ENCODE measurements at places on chromosomes 3 and 15. TPM values are rescaled to one million over a fixed set of nuclear protein-coding genes. Genes with fewer than 3 reads are reported as not detected.

DNA sequence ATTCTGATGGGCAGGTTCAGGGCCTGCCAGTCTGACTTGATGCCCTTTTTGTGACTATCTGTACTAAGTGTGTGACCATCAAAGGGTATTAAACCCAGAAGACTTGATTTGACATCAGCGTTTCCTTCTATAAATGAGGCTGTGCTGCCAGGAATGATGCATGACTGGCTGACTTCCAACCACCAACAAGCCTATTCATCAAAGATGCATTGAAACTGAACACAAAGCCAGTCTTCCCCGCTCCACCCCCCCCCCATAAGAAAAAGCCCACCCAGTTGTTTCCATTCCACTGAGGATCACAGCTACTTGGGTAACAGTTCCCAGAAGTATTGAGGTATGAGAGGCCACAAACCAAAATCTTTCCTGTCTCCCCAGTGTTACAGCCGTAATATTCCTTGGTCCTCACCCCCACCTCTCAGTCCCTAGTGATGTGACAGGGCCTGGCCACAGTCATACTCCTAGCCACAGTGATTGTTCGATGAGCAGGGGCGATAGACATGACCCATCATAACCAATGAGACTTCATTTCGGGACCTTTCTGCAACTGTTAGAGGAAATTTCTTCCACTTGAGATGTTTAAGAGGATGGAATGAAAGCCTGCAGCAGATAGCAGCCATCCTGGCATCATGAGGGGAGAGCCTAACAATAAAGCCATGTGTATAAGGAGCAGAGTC lies 22.6 kb downstream of the SH3BP5 start:
- DNase-seq: no peak

- DNase-seq: no peak
Measured at GRCh38 chr3:31710123-31710803, 177.5 kb downstream of the STT3B start.

GRCh38 chr3:42546691-42547213 lies 35.0 kb downstream of the SEC22C start:
- no peak for DNase-seq

GRCh38 chr15:50315814-50316630 lies 39.0 kb downstream of the GABPB1 start:
- DNase-seq: no peak

- DNase-seq: peak; percentile 59
Measured at GRCh38 chr15:66389098-66389858, 2.6 kb downstream of the MAP2K1 start.

DNA sequence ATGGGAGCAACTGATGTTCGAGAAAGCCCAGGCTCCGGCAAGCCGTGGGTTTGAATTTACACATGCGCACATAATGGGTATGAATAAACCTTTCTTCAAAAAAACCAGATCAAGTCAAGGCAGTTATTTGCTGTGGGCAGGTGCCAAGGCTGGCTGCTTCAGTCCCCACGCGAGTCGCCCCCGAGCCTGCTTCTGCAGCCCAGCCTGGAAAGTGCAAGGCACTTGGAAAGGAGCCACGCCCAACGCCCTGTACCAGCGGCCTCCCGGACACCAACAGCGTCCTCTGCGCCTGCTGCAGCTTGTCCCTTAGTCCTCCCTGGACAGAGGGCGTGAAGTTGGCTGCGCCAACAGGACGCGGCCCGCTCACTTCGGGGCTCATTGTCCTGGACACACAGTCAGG lies 68.9 kb downstream of the KLF15 start:
- no peak for DNase-seq

DNA sequence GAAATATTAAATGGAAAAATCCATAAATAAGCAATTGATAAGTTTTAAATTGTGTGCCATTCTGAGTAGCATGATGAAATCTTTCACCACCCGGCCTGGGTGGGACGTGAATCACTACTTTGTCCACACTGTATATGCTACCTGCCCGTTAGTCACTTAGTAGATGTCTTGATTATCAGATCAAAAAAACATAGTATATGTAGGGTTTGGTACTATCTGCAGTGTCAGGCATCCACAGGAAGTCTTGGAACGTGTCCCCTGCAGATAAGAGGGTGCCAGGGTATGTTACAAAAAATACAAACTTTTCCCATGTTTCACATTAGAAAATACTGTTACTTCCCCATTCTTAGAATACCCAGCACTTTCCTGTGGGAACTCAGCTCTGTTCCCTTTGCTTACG lies 35.2 kb downstream of the FAM81A start:
- no peak for DNase-seq

The PLSCR2 gene
- not detected for total RNA-seq

Measured in Peyer's patch (tissue), 4 donors.